Neuronal stem cell (in vitro differentiated cells): ENCODE measurements at places on chromosomes 4 and X.

GRCh38 chr4:89024051-89024675, 32.8 kb downstream of the FAM13A start:
- DNase-seq, result peak; percentile 46

DNA sequence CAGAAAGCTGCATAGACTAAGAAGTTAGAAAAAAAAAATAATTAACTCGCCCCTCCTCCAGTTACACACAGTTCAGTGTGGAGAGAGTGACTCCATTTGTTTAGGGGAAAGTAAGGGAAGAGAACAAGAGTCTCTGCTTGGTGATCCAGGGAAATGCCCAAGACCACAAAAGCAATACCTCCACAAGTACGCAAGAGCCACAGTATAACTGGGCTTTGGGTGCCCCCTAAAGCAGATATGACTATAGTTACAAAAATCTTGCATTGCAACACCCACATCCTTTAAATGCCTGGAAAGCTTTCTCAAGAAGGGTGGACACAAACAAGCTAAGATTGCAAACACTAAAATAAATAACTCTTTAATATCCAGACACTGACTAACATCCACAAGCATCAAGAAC, 164.2 kb upstream of the NRK start:
- DNase-seq, result no peak

DNA sequence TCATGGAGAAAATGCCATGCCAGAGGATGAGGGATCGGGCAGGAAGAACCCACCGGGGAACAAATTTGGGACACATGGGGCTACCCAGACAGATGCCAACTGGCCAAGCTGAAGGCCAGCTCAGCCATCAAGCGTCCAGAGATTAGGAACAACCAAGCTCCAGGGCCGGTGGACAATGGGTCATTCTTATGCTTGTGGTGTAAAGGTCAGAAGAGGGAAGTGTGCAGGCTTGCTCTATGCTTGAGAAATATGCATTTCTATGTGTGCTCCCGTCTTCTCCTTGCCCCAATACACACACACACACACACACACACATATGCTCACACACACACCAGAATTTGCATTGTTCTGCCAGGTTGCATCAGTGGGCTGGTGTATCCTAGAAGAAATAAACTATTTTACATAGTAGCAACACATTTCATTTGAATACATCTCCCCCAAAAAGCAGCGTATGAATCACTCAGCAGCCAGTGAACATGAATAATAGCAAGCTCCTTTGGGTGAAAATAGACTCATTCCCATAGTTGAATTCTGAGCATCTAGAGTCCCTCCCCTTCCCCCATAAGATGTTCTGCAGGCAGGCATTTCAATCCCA, 201.9 kb upstream of the PPARGC1A start:
- no peak for DNase-seq

DNA sequence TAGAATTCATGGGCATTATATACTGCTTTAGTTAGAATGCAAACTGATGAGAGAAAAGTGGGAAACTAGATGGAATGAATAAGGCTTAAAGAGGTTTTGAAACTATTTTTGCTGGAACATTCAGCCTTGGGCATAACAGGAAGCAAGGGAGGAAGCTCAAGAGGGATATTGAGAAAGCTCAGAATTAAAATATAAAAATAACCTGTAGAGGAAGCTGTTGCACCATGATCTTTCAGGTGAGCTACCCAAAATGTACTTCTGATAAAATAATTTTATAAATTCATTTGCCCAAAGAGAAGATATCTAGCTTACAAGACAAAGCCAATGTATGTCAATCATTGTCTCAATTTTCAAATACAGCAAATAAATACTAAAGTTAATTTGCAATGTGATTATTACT, 11.3 kb downstream of the GC start:
- no peak for DNase-seq

DNA sequence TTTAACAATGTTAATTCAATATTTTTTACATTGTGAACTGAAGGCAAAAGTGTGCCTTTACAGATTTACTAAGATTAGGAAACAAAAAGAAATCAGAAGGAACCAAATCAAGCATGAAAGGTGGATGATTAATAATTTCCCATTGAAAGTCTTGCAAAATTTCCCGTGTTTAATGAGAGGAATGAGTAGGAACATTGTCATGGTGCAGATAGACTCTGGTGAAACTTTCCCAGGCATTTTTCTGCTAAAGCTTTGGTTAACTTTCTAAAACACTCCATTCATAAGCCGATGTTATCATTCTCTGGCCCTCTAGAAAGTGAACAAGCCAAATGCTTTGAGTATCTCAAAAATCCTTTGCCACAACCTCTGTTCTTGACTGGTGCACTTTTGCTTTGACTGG, 1522.8 kb upstream of the PABPC4L start:
- DNase-seq, result no peak

DNA sequence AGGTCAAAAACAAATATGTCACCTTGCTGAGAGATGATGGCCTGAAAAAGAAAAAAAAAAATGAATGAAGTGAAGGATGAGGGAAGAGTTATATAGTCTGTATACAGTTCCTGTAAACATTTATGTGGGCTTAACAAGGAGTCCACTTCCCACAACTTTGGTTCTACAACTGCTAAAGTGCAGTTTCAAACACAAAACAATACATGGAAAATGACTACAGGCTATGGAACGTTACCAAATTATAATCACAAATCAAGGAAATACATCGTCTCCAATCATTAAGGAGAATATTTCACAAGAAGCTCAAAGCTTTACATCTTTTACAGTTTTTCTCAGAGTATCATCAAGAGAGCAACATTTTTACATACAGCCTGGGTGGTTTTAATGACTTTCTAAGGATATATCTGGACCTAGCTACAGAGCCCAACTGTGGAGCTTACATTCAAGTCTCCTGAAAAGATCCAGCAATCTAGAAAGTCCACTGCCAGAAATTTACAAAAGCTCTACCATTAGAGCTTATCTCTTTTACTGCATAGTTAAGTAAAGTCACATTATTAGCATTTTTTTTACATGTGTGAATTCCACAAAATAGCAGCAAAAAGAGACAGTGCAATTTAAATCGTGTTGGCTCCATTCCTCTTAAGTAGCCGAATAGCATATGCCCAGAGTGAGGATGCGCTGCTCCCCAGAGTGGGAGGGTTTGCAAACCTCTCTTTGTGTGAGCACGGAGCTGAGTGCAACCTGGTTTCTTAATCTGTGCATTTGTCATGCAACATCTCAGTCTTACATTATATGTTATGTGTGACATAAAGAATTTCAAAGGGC, 128.3 kb downstream of the MANBA start:
- no peak for DNase-seq

DNA sequence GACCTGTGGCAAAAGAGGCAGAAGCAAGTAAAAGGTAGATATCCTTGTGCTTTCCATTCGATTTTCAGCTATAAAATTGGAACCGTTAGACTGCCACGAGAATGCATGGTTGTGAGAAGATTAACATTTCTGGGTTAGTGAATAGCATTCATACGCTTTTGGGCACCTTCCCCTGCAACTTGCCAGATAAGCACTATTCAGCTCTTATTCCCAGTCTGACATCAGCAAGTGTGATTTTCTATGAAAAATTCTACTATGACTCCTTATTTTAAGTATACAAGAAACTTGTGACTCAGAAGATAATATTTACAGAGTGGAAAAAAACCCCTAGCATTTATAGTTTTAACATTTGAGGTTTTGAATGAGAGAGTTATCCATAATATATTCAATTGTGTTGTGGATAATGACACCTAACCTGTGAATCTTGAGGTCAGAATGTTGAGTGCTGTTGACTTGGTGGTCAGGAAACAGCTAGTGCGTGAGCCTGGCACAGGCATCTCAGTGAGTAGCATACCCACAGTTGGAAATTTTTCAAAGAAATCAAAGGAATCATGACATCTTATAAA, 3.9 kb downstream of the FGB start:
- DNase-seq, result no peak

DNA sequence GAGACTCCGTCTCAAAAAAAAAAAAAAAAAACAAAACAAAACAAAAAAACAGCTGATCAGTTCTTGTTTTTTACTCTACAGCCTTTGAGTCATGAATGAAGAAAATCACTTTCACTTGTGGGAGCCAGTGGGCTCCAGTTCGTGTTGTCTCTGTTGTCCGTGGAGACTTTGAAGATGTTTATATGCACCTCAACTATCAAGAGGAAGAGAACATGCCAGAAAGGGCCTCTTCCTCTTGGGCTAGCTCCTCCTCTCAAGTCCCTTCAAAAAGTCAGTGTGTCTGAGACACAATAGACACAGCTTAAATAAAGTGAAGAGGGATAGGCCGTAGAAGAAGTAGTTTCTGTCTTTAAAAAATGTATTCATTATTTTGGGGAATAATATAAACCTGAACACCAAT, 182.7 kb downstream of the KDR start:
- no peak for DNase-seq

DNA sequence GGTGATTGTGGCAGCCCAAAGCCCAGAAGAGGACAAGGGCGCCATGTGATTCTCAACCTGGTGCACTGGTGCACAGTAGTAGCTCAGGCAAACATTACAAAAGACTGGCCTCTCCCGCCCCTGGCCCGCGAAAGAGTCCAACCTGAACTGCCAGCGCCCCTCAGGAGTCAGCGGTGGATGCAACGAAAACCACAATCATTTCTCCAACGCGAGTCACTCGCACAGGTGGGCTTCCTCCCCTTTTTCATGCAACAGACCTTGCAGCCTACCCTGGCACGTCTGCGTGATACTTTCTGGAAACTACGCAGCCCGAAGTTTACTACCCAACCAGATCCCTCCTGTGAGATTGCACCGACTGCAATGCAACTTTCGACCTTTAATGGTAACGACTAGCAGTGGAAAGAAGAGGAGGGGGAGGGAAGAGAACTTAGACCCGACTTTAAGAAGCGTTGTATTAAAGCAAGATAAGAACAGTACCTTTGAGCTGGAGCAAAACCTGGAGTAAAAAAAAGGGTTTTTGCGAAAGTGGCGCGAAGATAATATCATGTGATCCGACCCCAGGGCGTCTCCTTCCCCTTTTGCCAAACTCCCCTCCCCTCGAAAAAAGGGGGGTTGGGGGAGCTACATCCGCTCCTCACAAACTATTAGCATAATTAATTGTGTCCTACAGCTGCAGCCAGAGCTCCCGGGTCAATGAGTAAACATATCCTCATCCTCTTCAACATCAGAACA, 63.3 kb upstream of the CCDC160 start:
- no peak for DNase-seq

DNA sequence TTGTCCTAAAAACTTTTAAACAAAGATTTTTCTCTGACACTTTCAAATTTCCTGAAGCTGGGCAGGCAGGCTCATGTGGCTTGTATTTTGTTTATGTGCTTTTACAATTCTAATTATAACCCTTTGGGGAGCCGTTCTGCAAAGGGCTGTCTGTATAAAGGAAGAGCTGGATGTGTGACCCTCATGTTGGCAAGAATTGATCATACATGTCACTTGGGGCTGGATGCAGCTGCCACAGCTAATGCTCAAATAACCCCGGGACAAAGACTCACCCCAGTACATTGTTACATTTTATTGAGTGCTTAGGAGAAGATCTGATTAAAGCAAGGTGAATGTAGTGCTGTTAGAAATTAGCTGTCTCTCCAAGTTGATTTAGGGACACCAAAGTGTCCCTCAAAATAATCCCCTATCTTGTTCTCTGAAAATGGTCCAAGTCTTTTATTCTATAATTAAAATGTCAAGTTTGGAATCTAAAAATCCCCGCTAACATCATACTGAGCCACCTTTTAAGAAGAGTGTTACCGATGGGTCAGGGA, 13.0 kb upstream of the DAPP1 start:
- DNase-seq, result no peak

DNA sequence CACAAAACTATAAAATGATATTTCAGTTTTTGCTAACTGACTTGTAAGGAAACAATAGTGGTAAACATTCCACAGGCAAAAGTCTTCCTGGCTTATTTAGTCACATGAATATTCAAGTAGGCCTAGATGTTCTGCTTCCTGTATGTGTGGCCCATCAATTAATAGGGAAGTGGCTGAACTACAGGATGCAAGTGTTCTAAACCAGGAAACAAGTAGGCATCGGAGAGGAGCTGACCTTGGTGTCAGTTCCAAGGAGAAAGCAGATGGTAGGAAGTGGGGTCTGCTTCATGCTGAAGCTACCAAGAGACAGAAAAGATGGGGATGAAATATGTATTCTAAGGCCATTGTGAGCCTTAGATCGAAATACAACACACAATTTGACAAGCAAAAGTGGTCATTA, 149.7 kb downstream of the ANTXR2 start:
- no peak for DNase-seq

GRCh38 chrX:38515291-38515690, 46.1 kb upstream of the TSPAN7 start:
- DNase-seq, result no peak

- DNase-seq, result no peak
Measured at GRCh38 chrX:154349359-154349935, 25.0 kb downstream of the FLNA start.

DNA sequence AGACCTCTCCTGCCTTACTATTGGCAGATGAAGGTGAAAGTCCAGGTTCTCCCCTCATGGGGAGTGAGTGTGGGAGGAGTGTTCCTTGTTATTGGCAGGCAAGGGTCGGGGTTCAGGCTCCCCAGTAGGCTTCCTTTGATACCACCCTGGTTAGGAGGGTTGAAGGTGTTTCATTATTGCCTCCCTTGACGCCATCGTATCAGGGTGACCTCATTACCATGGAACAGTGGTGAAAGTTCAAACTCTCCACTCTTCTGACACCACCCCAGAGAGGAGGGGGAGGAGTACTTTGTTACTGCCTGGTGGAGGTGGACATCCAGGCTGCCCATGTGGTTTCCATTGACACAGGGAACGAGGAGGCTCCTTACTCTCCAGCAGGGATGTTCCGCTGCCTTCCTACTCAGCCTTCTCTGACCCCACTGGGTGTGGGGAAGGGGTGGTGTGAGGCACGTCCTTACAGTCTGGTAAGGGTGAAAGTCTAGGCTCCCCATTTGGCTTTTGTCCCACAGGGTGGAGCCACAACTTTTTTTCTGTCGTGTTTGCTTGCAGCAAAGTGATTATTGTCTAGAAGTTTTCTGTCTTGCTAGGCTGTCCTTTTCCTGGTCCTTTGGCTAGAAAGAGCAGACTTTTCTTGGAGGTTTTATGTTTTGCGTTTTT, 37.2 kb upstream of the USP9X start:
- no peak for DNase-seq

DNA sequence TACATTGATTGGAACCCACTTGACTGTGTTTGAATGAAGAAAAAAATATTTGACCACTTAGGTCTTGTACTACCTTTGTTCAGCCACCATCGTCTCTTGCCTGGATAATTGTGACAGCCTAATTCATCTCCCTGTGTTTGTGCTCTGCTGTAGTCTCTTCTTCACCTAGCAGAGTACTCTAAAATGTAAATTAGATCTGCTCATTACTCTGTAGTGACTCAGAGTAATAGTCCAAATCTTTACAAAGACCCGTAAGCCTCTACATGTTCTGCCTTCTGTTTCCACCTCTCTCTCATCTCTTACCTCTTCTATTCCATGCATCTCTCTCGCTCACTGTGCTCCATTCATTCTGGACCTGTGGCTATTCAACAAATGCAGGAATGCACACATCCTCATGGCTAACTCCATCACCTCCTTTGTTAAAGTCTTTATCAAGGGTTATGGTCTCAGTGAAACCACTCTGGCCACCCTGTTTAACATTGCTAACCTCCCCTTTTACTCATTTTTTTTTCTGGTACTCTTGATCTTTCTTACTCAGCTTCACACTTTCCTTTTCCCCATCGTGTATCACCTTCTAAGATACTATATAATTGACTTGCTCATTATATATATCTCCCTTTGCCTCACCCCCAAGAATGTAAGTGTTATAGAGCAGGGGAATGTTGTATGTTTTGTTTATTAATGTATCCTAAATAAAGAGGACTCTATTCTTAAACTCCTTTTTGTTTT, 98.4 kb downstream of the STIM2 start:
- no peak for DNase-seq

- no peak for DNase-seq
Measured at GRCh38 chr4:174423257-174423944, 98.9 kb downstream of the HPGD start.

- no peak for DNase-seq
Measured at GRCh38 chr4:2083826-2084160, 24.7 kb downstream of the NAT8L start.
